Bronchial epithelial cell (primary cell): ENCODE measurements at places on chromosomes 3 and 15. TPM values are rescaled to one million over a fixed set of nuclear protein-coding genes. Genes with fewer than 3 reads are reported as not detected.

DNA sequence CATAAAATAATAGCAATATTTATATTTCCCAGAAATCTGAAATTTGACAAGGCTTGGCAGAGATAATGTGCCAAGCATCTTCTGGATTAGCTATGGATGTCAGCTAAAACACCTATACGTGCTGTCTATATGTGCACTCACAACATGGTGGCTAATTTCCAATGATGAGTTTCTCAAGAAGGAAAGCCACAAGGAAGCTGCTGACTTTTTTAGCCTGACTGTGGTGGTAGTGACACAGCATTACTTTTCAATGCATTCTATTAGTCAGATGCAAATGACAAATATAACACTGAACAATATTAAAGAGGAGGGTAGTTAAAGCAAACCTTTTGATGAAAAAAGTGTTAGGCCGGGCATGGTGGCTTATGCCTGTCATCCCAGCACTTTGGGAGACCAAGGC lies 101.7 kb upstream of the CCDC54 start:
- DNase-seq, result peak; percentile 29

- no peak for DNase-seq
Observed at GRCh38 chr15:71332431-71333004, 217.2 kb downstream of the THSD4 start.

GRCh38 chr3:195907934-195908693 lies at the start of gene TNK2:
Gene TNK2, minus strand, starts transcription at chr3:195908551. Its CDS starts 19,963 bp downstream, at chr3:195888588.
- DNase-seq, result no peak

DNA sequence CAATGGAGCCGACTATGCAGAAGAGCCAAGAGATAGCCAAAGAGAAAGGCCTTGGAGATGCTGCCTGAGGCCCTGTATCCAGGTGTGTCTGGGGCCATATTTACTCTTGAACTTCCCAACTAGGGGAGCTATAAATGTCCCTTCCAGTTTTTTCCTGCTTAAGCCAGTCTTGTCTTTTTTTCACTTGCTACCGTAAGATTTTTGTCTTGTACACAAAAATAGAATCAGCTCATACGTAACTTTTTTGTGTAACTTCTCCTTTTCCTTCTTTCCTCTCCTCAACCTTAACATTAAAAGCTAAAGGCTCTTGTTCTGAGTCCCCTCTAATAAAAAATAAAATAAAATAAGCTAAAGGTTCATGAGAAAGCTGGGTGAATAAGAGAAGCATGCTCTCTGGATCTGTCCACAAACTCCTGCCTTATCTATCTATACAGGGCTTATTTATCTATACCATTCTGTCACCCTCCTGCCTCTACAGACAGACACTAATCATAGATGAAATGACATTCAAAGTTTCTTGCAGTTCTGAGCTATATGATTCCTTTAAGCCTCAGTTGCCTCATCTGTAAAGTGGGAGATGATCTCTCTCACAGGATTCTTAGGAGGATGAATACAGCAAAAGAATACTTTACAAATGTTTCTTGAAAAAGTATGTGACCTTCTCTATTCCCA lies 4.6 kb downstream of the SUMF1 start:
- DNase-seq, result no peak

Gene CLDN16
- 0.26 and 0.51 TPM in 2 replicates for total RNA-seq
